Right hindlimb (tissue), 1 donor: ENCODE measurements at places on chromosomes 6 and 20.
A peak's percentile ranks its signal among the peaks of the same experiment; 100 is the strongest.

GRCh38 chr20:59121714-59122565, 41.7 kb upstream of the ZNF831 start:
- DNase-seq, result no peak

GRCh38 chr20:9660236-9660868, 146.0 kb downstream of the LAMP5 start:
- no peak for DNase-seq

DNA sequence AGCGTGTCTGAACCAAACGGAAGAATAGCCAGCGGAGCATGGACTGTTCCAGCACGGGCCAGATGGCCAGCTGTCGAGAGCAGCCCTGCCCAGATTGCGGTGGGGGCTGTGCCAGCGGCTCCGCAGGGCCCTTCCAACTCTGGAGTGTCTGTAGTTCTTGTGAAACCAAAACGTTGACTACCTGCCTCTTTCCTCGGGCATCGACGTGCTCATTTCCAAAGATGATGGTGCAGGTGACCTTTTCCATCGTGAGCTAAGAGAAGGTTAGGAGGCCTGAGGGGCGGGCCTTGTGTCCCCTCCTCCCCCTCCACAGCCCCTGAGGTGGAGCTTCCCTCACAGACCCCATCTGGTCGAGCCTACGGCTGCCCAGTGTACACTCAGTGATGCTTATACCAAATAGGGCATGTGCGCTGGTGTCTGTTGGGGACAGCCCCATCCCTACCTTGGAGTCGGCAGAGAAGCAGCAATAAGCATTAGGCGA, 12.9 kb upstream of the C20orf144 start:
- DNase-seq, result peak; percentile 71

- no peak for DNase-seq
These were observed 26.9 kb downstream of the RGS17 start for GRCh38 chr6:153104220-153104619.

DNA sequence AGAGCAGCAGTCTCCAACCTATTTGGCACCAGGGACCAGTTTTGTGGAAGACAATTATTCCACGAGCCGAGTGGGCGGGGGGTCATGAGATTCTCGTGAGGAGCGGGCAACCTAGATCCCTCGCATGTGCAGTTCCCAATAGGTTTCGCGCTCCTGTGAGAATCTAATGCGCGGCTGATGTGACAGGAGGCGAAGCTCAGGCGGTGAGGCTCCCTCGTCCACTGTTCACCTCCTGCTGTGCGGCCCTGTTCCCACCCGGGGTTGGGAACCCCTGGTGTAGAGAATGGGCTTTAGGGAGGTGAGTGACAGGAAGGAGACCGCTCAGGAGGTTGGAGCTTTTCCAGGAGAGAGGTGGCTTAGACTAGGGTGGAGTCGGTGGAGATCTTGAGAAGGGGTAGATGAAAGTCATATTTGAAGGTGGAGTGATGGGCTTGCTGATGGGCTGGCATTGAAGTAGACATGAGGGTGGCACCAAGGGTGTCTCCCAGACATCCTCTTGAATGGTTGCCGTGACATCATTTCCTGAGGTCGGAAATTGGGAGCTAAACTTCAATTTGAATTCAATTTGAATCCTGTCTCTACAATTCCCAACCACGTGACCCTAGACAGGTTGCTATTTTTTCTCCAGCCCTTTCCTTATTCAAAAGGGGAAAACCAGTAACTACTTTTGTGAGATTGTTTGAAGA, 1.5 kb upstream of the RAD21L1 start:
- DNase-seq, result no peak

DNA sequence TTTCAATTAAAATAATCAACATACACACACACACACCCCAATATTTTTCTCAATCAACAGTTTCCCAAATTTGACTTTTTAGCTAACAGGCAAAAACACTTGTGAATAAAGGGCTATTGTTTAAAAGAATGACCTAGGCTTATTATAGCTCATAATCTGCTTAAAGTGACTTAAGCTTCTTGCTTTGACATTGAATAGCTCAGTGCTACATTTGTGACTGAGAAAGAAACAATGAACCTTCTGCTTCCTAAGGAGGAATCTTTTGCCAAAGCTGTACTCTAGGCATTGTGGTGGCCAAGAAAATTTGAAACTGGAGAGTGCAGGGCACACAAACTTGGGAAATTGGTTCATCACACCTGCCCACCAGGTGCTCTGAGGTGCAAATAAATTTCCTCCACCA, 282.0 kb downstream of the SYNE1 start:
- no peak for DNase-seq

- DNase-seq, result peak; percentile 95
These were observed at the start of gene MRPS26 for GRCh38 chr20:3045816-3046676. Gene MRPS26 (plus strand): TSS chr20:3046052. CDS start chr20:3046069, 17 bp downstream.

- no peak for DNase-seq
These were observed 176.1 kb upstream of the UFL1 start for GRCh38 chr6:96345501-96345900.
